ENCODE measurements at places on chromosomes 3 and 15.

GRCh38 chr3:85781806-85782205 is 823.0 kb downstream of the CADM2 start:
- no peak for DNase-seq

DNA sequence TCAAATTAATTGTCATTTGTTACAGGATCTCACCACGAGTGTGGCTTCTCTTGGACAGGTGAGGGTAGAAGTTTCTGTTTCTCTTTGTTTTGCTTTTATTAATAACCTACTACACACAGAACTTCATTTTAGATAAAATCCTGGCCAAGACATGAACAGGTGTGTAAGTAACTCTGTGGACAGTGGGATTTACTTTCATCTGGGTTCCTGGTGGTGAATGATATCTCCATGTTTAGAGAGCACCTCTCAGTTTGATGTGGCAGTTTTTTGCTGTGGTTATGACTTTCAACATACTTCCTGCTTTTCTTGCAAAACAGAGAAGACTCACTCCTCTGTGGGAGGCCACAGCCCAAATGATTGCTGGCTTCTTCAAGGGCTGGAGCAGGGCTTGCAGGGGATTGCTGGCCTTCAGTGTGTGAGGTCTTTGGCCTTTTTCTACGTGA is 71.1 kb upstream of the XCR1 start:
- DNase-seq: no peak

GRCh38 chr3:173584838-173585831 is 187.6 kb downstream of the NLGN1 start:
- no peak for DNase-seq

DNA sequence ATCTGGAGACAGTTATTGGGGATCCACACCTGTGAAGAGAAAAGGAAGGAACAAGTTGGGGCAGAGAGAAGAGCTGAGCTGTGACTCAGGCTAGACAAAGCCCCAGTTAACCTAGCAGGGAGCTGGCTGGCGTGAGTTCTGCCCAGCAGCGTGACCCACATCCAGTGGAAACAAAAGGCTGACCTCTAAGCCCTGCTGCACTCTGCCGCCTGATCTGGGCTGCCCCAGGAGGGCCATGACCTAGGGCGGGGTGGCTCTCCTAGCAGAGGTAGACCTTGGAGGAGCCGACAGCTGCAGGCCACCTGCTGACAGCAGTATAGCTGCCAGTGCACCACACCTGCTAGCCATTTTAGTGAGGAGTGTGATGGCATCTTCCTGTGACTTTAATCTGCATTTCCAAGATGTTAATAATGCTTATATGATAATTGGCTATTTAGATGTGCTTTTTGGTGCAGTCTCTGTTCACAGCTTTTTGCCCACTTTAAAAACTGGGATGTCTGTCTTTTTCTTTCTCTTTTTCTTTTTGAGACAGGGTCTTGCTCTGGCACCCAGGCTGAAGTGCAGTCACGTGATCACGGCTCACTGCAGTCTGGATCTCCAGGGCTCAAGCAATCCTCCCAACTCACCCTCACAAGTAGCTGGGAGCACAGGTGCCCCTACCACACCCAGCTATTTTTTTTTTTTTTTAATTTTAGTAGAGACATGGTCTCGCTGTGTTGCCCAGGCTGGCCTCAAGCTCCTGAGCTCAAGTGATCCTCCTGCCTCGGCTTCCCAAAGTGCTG is 78.1 kb downstream of the LSM3 start:
- no peak for DNase-seq
